ENCODE measurements at places on chromosomes 2 and 18.
A peak's percentile ranks its signal among the peaks of the same experiment; 100 is the strongest.

GRCh38 chr2:232982926-232983668 is 30.0 kb downstream of the NGEF start:
- peak; percentile 71 for DNase-seq

- DNase-seq, result no peak
These were observed 109.8 kb downstream of the PARD3B start for GRCh38 chr2:204655101-204655500.

- DNase-seq, result no peak
These were observed 547.4 kb upstream of the ID2 start for GRCh38 chr2:8134473-8134932.

- no peak for DNase-seq
These were observed 255.6 kb upstream of the OSR1 start for GRCh38 chr2:19614066-19614465.

- DNase-seq, result no peak
These were observed 15.3 kb downstream of the SH3RF3 start for GRCh38 chr2:109144271-109144670.

DNA sequence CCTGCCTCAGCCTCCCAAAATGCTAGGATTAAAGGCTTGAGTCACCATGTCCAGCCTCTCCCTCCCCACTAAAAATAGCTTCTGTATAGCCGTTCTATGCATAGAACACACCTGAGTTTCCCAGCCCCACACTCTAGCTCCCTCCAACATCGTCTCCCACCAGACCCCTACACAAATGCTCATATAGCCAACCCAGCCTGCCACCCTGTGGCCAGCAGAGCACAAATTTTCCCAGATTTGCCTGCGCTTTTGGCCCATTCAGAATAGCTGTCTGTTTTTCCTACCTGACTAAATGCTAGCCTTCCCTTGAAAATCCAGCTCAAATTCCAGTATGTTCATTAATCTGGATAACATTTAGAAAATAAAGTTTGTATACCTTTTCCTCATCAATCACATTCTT is 22.8 kb downstream of the TRABD2A start:
- DNase-seq, result no peak

All from H9 (cell line).